Stimulated activated CD8-positive, alpha-beta memory T cell treated with anti-CD3 and anti-CD28 coated beads, Interleukin-7, amount 100 ng/mL, for 1 hour (primary cell): ENCODE measurements at places on chromosomes 6 and 20.

- DNase-seq, result no peak
Measured at GRCh38 chr20:6580486-6580885, 187.0 kb upstream of the BMP2 start.

DNA sequence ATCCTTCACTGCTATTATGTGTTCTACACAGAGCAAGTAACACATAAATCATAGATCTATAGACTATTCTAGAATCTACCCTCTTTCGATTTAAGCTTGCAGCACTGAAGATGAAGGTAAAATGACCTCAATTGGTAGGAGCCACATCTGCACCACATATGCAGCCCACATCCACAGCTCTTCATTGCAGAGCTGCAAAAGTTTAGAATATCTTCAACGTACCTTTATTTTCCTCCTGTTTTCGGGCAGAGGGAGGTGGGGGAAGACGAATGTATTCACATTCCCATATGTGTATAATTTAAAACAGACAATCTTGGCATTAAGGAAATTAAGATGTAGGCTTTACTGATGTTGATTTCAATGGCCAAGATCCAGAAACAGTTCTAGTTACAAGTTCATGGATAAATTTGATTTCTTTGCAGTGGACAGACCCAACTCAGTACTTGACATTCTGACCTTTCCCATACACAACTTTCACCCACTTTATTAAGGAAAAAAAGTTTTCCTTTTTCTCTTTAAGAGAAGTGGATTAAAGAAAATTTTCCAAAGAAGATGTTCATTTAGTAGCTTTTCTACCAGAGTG lies 14.0 kb downstream of the EPB41L2 start:
- DNase-seq, result no peak

- no peak for DNase-seq
Measured at GRCh38 chr6:123636782-123637181, at the start of gene TRDN. TSS of gene TRDN (minus strand) at chr6:123636950. CDS start at chr6:123636775, 175 bp downstream.

GRCh38 chr6:137541534-137542063 lies 47.4 kb upstream of the OLIG3 start:
- DNase-seq, result no peak

- DNase-seq, result no peak
Measured at GRCh38 chr6:136426627-136427377, 123.4 kb downstream of the MAP7 start.

DNA sequence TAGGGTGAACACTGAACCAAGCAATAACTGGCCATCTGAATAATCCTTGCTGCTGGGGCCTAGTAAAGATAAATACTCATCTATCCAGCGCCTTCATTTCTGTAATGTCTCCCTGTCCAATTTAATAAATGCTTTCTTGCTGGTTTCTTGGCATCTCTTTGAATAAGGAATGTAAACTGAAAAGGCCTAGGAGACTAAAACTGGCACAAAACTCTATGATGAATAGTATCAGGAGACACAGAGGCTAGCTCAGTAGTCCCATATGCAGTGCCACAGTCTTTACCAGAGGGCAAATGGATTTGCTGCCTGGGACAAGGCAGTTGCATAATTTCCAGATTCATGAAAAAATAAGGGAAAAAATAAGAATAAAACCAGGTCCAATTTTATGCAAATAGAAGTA lies 324.4 kb downstream of the CENPW start:
- DNase-seq, result no peak

DNA sequence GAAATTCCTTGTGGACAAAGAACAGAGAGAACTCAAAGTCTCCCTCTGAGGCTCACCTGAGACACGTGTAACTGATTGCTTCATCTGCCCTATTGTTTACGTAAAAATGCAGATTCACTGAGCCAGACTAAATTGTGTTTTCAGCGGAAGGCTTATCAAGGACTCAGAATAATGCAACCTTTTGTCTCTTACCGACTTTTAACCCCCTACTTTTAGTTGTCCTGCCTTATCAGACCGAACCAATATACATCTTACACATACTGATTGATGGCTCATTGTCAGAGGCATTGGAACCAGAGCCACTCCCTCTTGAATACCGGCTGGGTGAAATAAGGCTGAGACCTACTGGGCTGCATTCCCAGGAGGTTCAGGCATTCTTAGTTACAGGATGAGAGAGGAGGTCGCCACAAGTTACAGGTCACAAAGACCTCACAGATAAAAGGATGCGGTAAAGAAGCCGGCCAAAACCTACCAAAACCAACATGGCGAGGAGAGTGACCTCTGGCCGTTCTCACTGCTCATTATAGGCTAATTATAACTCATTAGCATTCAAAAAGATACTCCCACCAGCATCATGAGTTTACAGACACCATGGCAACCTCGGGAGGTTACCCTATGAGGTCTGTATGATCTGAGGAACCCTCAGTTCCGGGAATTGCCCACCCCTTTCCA lies 95.5 kb upstream of the ZNF184 start:
- no peak for DNase-seq

- DNase-seq, result no peak
Measured at GRCh38 chr6:112021691-112022310, 32.1 kb upstream of the CCN6 start.

- no peak for DNase-seq
Measured at GRCh38 chr6:5367510-5367909, 106.2 kb downstream of the FARS2 start.

DNA sequence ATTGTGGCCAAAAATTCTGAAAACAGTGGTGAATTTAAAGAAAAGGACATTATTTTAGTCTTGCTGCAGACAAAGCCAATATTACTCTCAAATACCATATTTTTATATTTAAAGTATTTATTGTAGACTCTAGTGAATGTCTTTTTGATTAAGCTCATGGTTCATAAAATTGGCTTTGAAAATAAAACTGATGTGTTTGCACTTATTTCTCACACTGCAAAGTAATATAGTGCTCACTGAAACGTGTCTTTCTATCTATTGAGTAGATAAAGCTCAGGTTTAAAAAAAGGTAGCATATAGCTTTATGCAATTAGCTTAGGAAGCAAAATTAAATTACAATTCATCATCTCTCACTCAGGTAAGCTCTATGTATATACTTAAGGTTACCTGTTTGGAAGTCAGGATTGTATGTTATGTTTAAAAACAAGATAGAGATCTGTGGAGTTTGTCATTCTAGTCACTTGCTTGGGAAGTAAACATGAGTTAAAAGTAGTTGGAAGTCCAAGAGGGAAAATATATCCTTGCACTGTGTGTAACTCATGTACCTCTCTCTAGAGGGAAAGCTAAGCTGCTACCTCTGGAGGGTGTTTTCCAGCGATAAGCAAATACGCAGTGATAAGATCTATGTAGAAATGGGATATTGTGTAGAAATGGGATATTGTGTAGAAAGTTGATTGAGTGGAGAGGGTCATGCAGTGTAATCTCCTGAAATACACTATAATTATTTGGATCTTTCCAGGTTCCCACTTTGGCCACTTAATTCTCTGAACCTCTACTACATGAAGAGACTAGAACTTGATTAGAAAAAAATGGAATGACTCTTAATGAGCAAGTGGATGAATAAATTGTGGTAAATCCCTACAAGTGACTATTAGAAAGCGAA lies 29.9 kb upstream of the SPTLC3 start:
- no peak for DNase-seq

DNA sequence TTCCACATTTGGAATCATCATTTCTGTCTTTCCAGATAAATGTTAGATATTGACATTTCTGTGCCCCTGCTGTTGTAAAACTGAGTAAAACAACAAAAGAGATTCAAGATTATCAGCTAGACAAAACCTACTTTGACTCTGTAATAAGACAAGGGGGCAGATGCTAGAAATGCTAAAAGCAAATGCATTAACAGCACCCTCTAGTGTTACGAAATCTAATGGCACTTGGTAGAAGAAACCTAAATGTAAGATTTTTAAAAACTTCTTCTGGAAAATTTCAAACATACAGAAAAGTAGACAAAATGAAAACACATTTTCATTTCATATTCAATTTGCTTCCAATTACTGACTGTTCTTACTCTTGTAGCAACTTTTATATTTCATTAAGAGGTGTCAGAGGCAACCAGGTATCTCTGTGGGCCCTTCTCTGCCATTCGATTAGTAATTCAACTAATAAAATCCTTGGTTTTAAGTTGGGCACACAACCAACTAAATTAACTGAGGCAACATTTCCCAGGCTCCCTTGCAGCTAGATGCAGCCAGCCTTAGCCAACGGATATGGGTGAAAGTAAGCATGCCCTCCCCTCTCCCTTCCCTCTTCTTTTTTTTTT lies 45.0 kb downstream of the SLC23A2 start:
- no peak for DNase-seq

DNA sequence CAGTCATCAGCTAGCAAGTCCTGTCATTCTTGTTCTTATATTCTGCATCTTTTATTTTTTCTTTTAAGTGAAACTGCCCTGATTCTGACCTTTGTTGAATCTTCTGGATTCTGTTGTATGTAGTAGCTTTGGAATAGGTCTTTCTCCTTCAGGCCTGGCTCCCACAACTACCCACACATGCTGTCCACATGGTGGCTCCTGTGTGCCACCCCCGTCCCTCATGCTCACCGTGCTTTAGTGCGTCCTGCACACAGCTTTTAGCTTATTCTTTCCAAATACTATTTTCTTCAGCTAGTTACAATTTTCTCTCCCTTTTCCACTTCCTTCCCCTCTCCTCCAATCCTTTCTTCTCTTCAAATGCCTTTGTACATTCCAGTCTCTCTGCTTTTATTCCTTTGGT lies 61.8 kb downstream of the CTNNBL1 start:
- no peak for DNase-seq

GRCh38 chr6:119727504-119728219 lies 378.1 kb upstream of the MAN1A1 start:
- DNase-seq, result no peak

DNA sequence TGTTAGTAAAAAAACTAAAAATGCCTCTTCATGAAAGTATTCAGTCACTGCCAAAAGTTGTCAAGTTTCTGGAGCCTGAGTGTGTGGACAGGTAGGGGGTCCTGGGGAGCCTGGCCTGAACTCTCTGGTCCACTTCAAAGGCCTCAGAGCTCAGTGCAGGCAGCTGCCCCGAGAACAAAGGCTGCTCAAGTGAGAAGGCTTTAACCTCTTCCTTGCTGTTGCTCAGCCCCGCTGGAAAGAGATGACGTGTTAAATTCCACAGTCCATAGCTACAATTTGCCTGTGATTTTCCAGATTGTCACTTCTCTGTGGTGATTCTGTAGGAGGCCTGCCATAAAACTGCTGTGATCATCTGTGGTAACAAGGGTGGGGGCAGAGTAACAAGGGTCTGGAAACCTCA lies 96.9 kb downstream of the FAM120B start:
- no peak for DNase-seq

- DNase-seq, result no peak
Measured at GRCh38 chr6:83303426-83303825, 110.3 kb downstream of the RWDD2A start.

- DNase-seq, result no peak
Measured at GRCh38 chr20:17627101-17627955, 54.7 kb downstream of the RRBP1 start.

GRCh38 chr20:40100261-40100660 lies 588.8 kb downstream of the MAFB start:
- no peak for DNase-seq

DNA sequence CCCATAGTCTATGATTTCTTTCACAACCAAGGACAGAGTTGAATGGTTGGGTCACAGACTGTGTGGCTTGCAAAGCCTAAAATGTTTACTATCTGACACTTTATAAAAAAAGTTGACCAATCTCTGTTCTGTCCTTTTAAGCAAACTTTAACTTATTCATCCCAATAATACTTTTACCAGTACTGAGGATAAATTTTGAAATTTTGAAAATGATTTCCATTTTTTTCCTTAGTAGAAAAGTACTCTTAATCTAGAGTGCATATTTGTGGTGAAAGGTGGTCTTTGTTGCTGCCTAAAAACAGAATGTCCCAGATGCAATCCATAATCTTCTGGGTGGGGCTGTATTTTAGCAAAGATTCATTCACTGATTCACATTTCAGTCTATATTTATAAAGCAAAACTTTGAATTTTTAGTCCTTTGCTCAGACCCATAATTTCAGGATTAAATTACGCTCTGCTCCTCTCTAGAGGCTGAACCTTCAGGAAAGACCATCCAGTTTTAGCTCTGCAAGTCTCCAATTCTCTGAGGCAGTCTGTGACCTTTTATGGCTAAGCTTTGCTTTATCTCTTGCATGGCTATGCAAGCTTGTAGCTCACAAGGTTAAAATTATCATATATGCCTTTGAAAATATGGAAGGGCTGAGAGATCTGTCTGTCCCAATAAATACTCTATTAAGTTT lies 573.5 kb downstream of the COL12A1 start:
- no peak for DNase-seq

DNA sequence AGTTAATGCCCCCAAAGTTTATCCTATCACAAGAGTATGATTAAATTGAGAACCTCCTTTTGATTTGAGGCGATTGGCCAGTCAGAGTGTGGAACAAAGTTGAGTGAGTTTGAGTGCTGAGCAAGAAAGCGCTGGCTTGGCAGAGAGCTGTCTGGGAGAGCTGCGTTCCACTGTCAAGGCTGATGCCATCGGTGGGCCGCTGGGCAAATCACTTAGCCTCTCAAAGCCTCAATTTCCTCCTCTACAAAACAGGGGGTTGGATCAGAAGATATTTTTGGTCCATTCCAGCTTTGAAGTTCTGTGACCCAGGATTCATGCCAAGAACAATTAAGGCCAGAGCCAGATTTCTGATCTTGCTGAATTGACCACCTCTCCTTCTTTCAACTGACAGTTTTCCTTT lies 60.2 kb downstream of the TMEM242 start:
- no peak for DNase-seq

GRCh38 chr6:1509241-1509640 lies 100.5 kb upstream of the FOXC1 start:
- no peak for DNase-seq

DNA sequence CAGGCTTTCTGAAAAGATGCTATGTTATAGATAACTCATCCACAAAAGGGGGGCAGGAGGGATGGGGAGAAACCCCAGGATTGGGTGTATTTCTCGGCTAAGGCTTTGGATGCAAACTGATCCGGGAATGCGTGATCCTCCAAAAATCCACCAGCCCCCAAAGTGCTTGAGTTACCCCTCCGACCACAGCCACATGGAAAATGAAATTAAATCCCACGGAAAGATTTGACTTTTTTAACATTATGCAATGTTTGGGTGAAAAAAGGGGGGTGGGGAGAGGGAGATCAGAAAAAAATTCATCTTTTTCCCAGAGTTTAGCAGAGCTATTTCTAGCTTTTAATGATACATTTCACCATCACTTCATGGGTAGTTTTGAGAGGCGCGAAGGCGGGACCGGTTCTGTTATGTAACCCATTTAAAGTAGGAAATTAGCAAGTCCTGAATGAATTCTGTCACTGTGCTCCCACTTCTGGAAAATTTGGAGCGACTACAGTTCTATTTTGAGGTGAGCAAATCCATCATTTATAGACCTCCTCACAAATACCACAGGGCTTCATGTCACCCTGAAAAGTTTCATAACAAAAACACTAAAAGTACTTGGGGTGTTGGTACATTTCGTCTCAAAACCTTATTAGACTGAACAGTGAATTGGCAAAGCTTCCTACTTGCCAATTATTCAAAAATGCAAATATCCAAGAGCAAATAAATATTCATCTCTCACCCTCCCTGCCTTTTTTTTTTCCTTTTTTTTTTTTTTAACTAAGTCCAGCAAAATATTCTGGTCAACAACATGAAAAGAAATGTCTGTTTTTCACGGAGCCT lies 51.9 kb upstream of the NFATC2 start:
- no peak for DNase-seq

GRCh38 chr20:23446505-23446904 lies 6.2 kb downstream of the CST11 start:
- DNase-seq, result no peak

GRCh38 chr20:6767536-6768227 lies at the start of gene BMP2:
TSS of gene BMP2 (plus strand) at chr20:6767686. CDS start at chr20:6770127, 2,441 bp downstream.
- no peak for DNase-seq

- DNase-seq, result no peak
Measured at GRCh38 chr6:127458222-127458621, 967 bp downstream of the KIAA0408 start.

GRCh38 chr6:37460805-37461204 lies 27.8 kb downstream of the CMTR1 start:
- no peak for DNase-seq
